ENCODE measurements at places on chromosomes 16 and 17.
A peak's percentile ranks its signal among the peaks of the same experiment; 100 is the strongest.

GRCh38 chr17:50903604-50904517 is 37.7 kb upstream of the TOB1 start:
- DNase-seq = peak; percentile 30

- no peak for DNase-seq
These were observed 39.3 kb upstream of the MARCHF10 start for GRCh38 chr17:62847426-62847825.

DNA sequence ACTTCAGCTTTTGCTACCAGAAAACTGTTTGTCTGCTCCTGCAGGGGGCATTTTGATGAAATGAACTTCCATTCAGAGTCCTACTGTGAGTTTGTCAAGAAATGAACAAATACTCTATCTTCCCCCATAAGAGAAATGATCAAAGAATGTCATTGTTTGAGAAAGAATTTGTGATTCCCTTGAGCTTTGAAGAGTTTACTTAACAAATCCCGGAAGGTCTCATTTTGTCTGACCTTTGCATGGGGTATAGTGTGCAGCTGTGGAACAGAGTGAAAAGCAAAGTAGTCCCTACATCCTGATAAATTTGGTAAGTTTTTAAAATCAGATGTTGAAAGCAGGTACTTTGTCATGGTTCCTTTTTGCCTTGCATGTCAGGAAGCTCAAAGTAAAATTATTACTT is 178.0 kb downstream of the ABCC12 start:
- no peak for DNase-seq

- peak; percentile 69 for DNase-seq
These were observed 15.4 kb upstream of the CTCF start for GRCh38 chr16:67546761-67547422.

- DNase-seq = peak; percentile 98
These were observed at the start of gene COASY for GRCh38 chr17:42561897-42562387. Gene COASY (plus strand): TSS chr17:42562148. CDS start chr17:42562623, 475 bp downstream.

DNA sequence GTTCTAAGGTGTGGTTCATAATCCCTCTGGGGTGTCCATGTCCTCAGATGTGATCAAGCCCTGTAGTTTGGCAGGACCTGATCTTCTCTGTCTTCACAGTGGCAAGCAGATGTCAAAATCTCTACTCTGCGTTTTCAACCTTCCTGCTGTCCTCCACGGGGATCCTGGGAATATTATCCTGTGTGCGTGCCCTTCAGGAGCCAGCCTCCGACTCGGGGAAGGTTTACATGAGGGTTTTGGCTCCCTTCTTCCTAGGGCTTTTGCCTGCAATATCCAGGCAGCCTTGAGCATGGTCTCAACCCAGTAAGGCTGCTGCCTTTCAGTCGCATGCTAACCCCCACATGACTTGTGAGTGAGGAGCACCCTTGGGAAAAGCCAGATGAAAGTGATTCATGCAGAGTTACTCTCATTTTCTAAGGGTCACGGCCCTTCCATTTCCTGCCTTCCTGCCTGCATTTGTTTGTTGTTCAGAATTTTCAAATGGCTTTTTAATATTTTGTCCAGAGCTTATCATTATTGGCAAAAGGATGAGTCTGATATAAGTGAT is 202.2 kb upstream of the CHMP6 start:
- peak; percentile 81 for DNase-seq

- DNase-seq = no peak
These were observed 2.7 kb downstream of the N4BP1 start for GRCh38 chr16:48607056-48607825.

- DNase-seq = peak; percentile 98
These were observed at the start of gene MGRN1 for GRCh38 chr16:4624015-4624826. Gene MGRN1 (plus strand): TSS chr16:4624826. CDS start chr16:4624961, 135 bp downstream.
